Stimulated activated CD8-positive, alpha-beta memory T cell treated with anti-CD3 and anti-CD28 coated beads, Interleukin-2, amount 100 ng/mL, for 48 hours (primary cell): ENCODE measurements at places on chromosomes 7 and 10.

DNA sequence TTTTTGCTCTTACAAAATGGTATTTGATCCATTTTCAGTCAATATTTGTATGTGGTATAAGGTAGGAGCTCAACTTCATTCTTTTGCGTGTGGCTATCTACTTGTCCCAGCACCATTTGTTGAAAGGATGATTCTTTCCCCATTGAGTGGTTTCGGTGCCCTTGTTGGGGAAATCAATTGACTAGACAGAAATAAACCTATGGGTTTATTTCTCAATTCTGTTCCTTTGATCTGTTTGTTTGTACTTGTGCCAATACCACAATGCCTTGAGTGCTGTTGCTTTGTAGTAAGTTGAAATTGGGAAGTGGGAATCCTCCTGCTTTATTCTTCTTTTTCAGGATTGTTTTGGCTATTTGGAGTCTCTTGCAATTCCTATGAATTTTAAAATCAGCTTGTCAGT, 41.0 kb downstream of the SNX10 start:
- no peak for DNase-seq

GRCh38 chr7:8051373-8051772, 82.8 kb downstream of the GLCCI1 start:
- DNase-seq: no peak

DNA sequence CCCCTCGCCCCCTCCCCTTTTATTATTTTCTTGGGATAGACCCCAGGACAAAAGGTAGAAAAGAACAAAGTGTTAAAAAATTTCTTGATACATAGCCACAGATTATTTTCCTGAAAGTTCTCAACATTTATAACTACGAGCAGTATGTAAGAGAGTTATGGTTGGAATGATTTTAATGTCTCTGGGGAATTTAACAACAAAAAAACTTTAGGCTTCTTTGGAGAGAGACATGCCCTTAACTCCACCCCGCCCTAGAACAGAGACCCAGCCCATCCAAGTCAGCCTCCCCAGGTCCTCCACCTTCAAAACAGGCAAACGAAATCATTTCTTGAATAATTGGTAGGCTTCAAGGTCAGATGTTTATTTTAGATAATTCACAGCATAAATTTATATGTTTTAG, 97.1 kb downstream of the TCF7L2 start:
- DNase-seq: no peak

GRCh38 chr7:47659664-47660462, 78.0 kb upstream of the TNS3 start:
- no peak for DNase-seq

GRCh38 chr10:69239816-69240434, 19.8 kb downstream of the HKDC1 start:
- DNase-seq: no peak

DNA sequence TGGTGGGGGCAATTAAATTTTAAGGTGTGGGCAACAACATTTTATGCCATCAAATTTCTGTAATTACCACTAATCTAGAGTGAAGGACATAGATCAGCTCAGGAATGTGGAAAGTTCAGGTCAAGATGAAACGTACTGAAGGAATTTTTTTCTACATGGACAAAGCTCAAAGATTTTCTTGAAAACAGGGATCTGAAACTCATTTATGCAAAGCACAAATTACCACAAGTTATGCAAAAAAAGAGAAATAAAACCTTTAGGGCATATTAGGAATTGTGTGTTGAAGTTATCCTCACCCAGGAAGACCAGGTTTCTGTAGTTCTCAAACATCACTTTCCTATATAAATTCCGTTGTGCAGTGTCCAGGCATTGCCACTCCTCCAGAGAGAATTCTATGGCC, 18.9 kb downstream of the ZNF680 start:
- DNase-seq: no peak

DNA sequence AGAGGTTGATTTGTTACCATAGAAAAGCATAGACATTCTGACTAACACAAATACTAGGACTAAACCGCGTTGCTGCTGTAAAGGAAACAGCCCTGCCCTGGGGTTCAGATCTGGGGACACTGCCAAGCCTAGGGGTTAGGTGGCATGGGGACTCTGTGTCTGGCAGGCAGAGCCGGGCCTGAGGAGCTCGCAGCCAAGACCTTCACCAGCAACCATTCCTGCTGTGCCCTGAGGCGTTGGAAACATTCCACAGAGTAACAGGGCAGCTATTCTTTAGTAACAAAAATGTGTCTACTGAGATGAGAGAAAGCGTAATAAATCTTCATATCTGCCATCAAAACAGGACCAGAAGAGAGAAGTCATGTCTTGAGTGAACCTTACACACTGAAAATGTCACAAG, 280.5 kb downstream of the POM121L12 start:
- no peak for DNase-seq

DNA sequence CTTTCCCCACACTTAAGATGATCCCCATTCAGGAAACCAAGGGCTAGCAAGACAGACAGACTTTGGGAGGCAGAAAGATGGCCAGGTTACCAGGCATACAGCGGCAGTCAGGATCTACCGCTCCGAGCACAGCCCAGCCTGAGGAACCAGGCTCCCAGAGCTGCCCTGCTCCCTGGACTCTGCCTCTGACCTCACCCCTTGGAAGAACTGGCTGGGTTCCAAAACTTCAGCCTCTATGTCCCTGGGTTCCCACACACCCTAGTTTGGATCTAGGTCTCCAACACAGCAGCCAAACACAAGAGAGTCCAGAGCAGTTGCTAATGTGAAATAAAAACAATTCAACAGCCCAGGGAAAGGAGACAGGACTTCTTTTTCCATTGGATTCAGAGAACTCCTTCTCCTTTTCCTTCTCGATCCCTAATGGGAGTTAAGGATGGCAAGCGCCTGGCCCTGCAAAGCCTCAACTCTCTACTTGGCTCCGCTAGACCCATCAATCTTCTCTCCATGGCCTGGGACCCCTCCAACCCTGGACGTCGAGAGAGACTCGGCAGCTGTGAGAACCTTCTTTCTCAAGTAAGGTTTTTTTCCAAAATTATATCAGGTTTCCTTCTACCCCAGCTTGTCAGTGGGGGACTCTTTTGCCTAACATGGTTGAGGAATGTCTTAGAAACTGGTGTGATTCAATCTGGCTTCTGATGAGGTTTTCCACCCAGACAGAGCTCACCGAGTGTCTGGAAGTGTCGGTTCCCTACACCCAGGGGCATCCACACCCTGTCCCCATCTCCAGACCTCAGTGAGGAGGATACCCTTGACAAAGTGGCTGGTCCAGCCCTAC, 219.6 kb downstream of the KCNMA1 start:
- DNase-seq: no peak

DNA sequence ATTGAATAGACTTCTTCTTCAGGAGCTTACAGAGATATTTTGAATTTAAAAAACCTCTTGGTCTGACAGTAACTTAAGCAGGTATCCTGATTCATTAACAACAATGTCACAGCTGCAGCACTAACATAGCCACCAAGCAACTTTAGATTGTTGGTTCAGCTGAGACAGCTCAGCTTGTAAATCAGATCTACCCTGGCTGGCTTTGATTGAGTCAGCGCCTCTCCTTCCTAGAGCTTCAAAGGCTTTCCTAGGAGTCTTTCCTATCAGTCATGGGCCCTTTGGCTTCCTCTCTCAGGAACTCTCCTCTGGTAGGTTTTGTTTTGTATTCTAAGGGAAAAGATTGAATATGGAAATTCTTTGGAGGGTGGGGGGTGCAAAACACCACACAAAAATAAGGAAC, 70.7 kb upstream of the STEAP4 start:
- DNase-seq: no peak

- DNase-seq: no peak
These were observed 14.6 kb upstream of the FAM180A start for GRCh38 chr7:135763261-135763660.

DNA sequence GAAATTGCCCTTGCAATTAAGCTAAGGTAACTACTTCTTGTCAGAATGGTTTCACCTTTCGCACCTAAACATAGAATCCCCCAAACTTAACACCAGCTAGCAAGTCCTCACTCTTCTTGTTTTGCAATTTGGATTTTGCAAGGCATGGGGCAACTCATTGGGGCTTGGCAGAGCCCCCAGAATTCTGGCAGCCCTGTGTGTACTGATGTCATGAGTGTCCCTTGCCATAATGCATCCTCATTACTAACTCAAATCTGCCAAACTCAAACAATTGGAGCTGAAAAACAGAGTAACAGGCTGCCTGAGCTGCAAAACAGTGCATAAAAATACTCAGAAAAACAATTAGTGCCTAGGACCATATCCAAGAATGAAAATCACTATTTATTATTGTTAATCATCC, 7.9 kb upstream of the XPNPEP1 start:
- no peak for DNase-seq

- no peak for DNase-seq
These were observed 13.6 kb upstream of the FOXL3 start for GRCh38 chr7:276230-276835.

DNA sequence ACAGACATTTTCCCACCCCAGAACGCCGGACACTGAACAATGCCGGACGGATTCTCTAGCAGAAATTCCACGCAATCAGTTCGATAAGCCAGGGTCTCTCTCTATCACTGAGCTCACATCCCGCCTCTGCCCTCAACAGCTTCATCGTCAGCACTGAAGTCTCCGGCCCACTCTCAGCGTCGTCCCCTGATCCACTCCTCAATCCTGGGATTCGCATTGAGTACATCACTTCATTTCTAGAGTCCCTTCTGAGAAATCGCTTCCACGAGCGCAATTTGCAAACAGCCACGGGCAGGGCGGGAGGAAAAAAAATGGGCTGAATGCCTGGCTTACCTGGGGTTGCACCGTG, 365 bp downstream of the YME1L1 start:
- DNase-seq: peak; percentile 5

GRCh38 chr7:20193242-20193777, 23.9 kb downstream of the MACC1 start:
- no peak for DNase-seq

GRCh38 chr7:113339661-113340060, 221.3 kb upstream of the SMIM30 start:
- no peak for DNase-seq

DNA sequence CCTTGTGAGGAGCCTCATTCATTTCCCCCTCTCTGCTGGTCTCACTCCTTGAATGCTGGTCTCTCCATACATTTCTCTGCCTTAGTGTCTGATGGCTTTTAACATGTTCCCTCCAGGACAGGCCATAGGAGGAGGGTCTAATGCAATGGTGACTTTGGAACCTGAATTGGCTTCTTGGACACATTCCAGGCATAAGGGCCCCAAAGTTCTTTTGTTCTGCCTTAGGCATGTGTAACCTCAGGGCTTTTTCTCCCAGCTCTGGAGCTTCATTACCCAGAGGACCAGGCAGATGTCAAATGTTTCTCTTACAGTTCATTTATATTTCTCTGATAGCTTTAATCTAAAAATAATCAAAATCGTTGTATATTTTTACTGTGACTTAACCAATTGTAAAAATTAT, 162.6 kb downstream of the SDK1 start:
- DNase-seq: no peak

GRCh38 chr7:157073949-157074624, 63.6 kb upstream of the MNX1 start:
- DNase-seq: no peak

- DNase-seq: no peak
These were observed 51.5 kb upstream of the DLX6 start for GRCh38 chr7:96953676-96954513.

GRCh38 chr7:143130541-143130940, 1.3 kb upstream of the PIP start:
- DNase-seq: no peak

GRCh38 chr7:22220941-22221340, 136.0 kb downstream of the RAPGEF5 start:
- DNase-seq: no peak

GRCh38 chr10:128098631-128099030, 27.6 kb downstream of the MKI67 start:
- DNase-seq: no peak

DNA sequence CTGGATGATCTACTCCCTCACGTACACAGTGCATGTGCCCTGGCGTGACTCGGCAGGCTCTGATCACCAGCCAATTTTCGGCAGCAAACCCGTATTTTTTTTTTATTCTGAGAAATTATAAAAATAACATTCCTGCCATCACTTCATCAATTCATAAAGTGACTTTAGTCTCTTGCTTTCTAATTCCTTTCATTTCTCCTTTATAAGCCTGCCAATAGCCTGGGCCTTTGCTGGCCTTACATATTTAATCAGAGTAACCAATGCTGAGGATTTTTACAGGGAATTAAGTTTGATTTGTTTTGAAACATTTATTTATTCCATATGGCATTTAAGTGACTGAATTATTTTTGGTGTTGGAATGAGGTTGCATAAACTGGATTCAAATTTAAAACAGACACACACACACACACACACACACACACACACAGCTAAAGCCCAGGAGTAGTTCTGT, 140.8 kb downstream of the ETV1 start:
- no peak for DNase-seq

DNA sequence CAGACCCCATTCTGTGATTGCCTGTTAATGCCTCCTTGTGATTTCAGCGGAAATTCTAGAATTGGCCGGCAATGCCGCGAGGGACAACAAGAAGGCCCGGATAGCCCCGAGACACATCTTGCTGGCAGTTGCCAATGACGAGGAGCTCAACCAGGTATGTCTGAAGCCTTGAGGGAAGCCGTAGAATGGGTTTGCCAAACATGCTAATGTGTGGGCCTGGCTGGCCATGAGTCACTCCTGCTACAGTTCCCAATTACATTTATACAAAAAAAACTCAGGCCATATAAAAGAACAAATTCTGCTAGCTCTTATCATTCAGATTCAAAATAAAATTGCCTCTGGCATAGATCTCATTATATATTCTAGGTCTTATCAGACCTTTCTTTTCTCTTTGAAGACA, 37.4 kb downstream of the MACROH2A2 start:
- DNase-seq: no peak

- DNase-seq: no peak
These were observed 6.0 kb downstream of the VPS50 start for GRCh38 chr7:93238131-93238530.

GRCh38 chr7:119949053-119949452, 323.9 kb upstream of the KCND2 start:
- DNase-seq: no peak

GRCh38 chr10:76961841-76962240, 675.8 kb downstream of the KCNMA1 start:
- no peak for DNase-seq

GRCh38 chr7:83617858-83618257, 31.1 kb downstream of the SEMA3E start:
- no peak for DNase-seq

GRCh38 chr10:102778781-102779180, 35.0 kb downstream of the WBP1L start:
- no peak for DNase-seq

DNA sequence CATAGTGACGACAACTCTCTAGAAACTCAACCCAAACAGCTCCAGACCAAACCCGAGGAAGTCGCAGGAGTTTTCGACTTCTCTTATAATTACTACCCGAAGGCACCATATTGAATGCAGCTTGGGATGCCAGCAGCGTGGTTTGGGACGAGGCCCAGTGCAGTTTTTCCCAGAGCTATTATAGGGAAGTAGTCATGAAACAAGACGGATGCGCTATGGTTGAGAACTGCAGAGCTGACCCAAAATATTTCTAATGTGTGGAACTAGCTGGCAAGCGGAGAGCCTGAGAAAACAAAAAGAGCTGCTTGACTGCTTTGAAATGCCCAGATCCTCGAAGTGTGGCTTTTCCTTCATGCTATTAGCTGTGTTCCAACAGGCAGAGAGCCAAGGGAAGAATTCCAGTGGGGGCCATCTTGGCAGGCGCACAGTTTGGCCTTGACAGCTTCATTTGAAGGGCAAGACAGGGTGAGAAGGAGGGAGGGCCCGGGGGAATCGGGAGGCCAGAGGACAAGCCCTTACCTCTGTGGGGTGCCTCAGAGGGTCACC, 122.7 kb downstream of the CUL2 start:
- DNase-seq: no peak

GRCh38 chr10:92001995-92002394, 78.4 kb downstream of the BTAF1 start:
- no peak for DNase-seq
